Upper lobe of left lung (tissue), 6 donors: ENCODE measurements at places on chromosomes 4 and X. TPM values are rescaled to one million over a fixed set of nuclear protein-coding genes. Genes with fewer than 3 reads are reported as not detected.

GRCh38 chrX:16825264-16826035 lies 39.2 kb downstream of the TXLNG start:
- no peak for DNase-seq

DNA sequence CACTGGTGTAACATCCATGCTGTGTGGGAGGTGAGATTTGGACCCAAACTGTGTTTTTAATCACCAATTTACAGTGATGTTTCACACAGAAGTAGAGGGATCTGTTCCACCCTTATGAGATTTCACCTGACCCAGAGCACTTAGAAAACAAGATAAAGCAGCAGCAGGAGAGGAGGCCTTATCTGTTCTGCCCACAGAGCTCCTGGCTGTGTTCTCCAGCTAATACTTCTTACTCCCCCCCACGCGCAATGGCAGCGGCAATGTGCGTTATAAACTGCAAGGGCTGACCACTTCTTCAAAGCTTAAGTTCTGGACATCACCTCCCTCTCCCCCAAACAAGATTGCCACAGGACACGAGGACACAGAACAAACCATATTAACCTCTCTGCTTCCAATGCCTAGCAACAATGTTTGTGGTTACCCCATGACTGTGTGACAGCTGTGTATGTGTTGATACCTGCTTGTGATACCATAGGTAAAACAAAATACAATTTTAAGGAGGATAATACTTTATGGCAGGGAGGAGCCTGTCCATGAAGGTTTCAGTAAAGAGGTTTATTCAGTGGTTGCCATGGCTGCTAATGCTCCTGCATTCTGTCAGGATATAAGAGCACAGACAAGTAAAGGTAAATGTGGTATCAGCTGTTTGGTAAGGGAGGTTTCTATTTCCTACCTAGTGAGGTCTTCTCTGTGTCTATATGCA lies 210.0 kb downstream of the SOWAHB start:
- no peak for DNase-seq

- no peak for DNase-seq
Measured at GRCh38 chrX:45696736-45697135, 496.1 kb upstream of the DIPK2B start.

DNA sequence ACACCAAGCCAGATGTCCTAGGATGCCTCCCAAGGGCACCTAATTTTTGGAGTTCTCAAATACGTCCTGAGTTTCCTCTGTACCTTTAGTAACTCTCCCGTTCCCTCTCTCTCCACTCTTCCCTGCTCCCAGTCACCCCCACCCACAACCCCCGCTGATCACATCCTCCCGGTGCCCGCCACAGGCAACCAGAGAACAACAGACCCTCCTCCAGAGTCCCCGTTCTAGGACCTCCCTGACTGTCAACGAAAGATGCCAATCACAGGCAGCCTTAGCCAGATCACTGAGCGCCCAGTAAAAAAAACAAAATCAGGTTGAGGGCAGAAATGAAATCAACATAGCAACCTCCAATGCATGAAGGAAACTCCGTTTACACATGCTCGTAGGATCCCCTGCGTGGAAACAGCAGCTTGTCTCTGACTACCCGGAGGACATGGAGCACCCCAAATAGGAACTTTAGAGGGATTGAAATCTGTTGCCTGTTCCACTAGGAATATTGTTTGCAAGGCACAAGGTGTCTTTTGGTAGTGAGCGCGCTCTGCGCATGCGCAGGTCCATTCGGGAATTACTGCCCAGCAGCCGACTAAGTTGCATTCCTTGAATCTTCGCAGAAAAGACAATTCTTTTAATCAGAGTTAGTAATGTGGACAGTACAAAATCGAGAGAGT lies at the start of gene GABRB1:
Gene GABRB1, plus strand, starts transcription at position 557 of the 668 bp plus-strand sequence.
- DNase-seq: peak; percentile 11

NALF2 gene
- not detected for total RNA-seq

DNA sequence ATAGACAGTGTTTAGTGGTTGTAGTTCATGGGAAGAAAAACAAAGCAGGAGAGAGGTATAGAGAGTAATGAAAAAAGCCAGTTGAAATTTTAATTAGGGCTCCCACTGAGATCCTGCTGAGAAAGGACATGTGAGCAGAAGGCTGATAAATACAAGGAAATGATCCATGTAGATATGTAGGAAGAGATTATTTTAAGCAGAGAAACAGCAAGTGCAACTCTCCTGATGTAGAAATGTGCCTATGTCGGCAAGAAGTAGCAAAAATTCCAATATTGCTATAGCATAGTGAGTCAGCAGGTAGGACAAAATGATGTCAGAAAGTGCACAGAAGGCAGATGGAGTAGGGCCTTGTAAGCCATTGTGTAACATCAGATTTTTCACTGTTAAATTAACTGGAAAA lies 1027.3 kb downstream of the PCDH18 start:
- no peak for DNase-seq

GRCh38 chr4:26856906-26857277 lies 3.7 kb upstream of the STIM2 start:
- no peak for DNase-seq

- no peak for DNase-seq
Measured at GRCh38 chr4:101813604-101814003, 23.1 kb downstream of the BANK1 start.

GRCh38 chrX:101617211-101618191 lies at the start of gene ARMCX6:
Gene ARMCX6, minus strand, starts transcription at chrX:101618000. Its CDS starts 1,380 bp downstream, at chrX:101616620.
- peak; percentile 88 for DNase-seq

DNA sequence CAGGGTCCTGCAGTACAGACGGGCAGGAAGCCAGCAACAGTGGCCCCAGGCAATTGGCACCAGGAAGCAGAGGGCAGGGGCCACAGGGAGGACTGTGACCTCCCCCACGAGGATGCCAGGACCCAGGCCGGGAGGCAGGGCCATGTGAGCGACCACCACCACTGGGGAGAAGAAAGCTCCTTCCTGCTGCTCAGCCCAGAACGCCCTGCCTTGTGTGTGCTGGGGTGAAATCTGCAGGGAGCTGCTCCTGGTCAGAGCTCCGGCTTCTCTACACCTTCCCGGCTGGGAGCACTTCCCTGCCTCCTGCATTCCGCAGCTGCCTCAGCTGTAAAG lies 100.4 kb downstream of the HMX1 start:
- DNase-seq: no peak

DNA sequence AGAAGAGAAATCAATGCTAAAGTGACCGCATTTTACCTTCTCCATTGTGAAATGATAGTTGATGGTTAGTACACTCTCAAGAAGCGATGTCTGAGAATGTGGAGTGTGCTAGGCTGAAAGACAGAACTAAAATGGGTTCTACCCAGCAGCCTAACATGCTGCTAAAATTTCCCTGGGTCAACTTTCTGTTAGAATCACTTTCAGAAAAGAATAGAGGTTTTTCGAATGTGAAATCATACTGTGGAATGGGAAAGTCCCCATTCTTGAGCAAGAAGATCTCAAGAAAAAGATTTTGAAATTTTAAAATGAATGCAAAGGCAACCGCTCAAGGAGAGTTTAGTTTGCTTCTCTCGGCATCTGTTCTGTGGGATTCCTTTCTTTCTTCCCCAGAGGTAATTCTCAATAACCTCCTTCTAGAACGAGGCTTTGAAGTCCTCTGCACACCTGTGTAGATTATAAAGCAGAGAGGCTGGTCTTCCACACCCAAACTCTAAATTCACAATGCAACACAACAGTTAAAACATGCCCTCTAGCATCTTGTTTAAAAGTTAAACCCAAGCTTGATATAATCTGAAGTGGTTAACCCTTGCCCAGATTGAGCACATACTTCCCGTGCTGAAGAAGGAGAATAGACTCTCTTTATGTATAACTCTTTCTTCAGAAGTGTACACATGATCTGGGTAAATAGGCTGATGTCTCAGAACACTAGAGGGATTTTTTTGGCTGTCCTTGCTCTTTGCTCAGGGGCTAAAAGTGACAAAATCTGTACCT lies 208.7 kb upstream of the KLF3 start:
- DNase-seq: no peak

DNA sequence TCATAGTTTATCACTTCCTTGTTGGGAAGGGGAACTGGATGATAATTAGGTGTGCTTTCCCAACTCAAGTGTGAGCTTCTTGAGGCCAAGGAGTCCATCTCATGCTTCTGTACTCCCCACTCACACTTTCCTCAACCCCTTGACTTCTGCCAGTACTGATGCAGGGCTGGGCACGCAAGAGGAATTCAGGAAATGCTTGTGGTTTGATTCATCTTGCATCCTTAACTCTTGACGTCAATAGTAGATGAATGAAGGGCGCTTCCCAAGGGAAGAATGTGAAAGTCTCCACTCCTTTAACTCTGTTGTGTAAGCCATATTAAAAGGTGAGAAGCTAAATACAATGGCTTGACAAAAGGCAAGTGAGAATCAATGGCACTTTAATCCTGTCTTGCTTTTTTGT lies 101.8 kb downstream of the AGTR2 start:
- DNase-seq: no peak
